ENCODE measurements at places on chromosomes 11 and 22.

GRCh38 chr11:74460481-74461154 lies 6.7 kb downstream of the KCNE3 start:
- no peak for DNase-seq

- DNase-seq: no peak
These were observed 379.2 kb downstream of the AASDHPPT start for GRCh38 chr11:106456647-106457046.

DNA sequence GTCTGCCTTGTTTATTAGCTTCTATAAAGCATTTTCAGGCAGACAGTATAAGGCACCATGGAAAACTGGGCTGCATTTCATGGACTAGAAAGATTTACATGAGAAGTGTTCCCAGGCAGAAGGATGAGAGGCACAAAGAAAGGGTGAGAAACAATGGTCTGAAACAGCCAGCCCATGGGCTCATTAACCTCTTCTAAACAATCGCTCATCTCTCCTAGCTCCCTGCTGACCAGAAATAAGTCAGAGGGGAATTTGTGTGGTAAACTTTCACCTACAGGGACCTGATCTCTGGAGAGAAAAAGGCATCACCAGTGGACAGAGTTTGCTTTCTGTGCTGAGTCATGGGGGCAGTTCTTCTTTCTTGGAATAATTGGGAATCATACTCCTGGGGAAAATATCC lies 51.8 kb upstream of the KIRREL3 start:
- no peak for DNase-seq

GRCh38 chr11:96096360-96096759 lies 172.5 kb upstream of the MTMR2 start:
- no peak for DNase-seq

DNA sequence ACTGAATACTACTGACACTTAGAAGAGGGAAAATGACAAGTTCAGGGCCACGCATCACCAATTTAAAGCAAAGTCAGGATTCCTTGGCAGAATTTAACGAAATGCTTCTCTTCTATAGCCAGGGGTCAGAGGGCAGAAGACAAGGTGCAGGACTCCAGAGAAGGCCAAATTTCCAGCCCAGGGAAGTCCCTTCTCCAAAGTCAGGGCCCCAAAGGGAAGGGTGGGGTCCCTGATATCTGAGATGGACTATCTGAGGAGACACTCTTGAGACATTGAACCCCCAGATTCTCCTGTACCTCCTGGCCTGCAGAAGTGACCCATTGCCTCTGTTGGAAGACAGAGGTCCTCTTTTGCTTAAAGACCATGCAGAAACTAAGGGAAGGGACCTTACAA lies 91.2 kb downstream of the RPS6KA4 start:
- DNase-seq: no peak
